ENCODE measurements at places on chromosomes 7 and 10.
A peak's percentile ranks its signal among the peaks of the same experiment; 100 is the strongest.

DNA sequence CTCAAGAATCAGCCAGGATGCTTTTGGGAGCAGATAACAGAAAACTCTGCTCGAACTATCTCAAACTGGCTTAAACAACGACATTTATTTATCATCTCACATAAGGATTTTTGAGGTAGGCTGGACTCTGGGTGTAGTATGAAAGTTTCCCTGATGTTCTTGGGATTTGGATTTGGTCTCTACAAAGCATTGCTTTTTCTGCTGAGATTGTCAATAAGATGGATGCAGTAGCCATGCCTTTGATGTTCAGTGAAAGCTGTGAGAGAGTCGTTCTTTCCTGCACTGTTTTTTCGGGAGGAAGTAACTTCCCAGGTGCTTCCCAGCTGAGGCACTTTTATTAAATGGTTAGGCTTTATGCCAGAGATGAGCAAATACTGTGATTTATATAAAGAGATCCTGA, 181.1 kb downstream of the PRKG1 start:
- no peak for DNase-seq

- DNase-seq: no peak
Measured at GRCh38 chr10:93065675-93066543, 5.3 kb downstream of the CYP26C1 start.

- no peak for DNase-seq
Measured at GRCh38 chr7:157573244-157573643, 236.4 kb downstream of the DNAJB6 start.

GRCh38 chr7:67854221-67855178, 857.9 kb downstream of the TYW1 start:
- DNase-seq: no peak

DNA sequence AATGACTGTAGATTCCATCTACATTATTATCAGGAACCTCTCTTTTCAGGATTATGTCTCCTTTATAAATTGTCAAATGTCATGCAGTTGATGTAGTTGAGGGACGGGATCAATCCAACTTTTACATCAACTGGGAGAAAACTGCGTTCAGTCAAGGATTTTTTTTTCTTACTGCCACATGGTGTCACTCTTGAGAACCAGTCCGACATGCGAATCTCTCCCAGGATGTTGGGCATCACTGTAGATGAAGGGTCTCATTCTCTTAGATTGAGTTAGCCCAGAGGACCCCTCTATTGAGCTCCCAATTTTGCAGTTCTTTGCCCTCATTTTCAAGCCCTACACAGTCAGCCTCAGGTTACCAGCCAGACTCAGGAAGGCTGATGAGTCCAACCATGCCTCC, 120.3 kb upstream of the PTPRZ1 start:
- no peak for DNase-seq

DNA sequence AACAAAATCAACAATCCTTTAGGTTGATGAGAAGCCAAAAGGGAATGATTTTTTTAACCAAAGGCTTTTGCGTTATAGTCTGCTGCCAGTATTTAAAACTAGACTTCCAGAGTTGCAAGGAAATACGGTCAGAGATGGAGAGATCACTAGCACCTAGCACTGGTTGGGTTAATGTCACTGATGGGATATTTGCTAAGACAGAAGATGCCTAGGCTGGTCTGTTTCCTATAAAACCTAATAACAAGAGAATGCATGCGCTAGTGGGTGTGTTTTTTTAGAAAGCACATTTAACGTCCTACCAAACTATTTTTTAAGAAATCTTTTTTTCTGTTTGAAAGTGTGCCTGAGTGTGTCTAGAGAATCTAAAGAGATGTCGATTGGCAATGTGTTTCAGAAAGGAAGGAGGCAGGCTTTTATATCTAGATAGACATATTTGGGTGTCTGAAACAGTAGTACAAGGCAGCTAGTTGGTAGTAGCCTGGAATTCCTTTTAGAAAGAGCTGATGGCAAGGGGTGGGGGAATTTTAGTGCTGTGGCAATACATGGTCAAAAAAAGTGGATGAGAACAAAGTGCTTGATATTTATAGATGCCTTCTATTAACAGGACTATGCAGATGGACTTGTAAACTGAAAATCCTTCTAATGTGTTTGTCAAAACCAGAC, 863 bp downstream of the CALD1 start:
- no peak for DNase-seq

DNA sequence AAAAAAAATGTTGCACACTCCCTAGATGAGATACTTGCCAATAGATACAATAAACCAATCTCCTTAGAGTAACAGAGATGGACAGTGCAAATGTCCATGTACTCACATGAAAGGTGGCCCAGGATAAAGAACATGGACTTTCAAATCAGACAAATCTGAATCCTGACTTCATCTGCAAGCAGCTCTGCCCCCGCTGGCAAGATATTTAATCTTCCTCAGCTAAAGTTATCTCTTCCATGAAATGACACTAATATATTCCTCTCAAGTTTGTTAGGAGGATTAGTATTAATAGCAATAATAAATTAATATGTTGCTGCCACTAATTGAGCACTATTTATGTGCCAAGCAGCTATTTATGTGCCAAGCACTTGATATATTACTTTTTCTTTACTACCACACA, 148.6 kb upstream of the YAE1 start:
- no peak for DNase-seq

GRCh38 chr10:93406364-93407145, 75.6 kb downstream of the MYOF start:
- DNase-seq: no peak

GRCh38 chr7:114658216-114658615, 243.6 kb downstream of the FOXP2 start:
- no peak for DNase-seq

GRCh38 chr7:43700059-43700501, 29.2 kb downstream of the COA1 start:
- DNase-seq: peak; percentile 75

DNA sequence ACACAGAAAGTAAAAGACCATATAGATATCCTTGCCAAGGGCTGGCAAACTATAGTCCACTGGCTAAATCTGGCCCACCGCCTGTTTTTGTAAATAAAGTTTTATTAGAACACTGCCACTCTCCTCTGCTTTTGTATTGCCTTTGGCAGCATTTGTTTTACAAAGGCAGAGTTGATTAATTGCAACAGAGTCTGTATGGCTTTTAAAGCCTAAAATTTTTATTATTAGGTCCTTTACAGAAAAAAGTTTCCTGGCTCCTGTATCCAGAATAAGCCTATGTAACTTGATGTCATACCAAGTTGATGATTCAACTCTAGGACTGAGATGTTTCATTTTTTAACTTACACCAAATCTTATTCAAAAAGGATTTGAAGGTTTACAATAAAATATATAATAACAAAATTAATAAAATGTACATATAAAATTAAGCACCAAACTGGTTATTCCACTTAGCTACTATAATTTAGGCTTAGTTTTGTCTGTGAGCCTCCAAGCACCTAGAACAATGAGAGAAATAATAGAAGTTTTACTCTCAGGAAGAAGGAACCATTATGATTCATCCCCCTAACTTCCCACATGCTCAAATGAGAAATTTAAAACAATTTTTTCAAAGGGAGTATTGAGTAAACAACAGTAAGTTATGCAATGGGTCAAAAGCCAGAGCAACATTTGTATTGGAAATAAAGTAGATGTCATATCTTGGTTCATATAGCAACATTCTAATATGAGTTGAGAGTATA, 31.9 kb downstream of the CPED1 start:
- DNase-seq: no peak

DNA sequence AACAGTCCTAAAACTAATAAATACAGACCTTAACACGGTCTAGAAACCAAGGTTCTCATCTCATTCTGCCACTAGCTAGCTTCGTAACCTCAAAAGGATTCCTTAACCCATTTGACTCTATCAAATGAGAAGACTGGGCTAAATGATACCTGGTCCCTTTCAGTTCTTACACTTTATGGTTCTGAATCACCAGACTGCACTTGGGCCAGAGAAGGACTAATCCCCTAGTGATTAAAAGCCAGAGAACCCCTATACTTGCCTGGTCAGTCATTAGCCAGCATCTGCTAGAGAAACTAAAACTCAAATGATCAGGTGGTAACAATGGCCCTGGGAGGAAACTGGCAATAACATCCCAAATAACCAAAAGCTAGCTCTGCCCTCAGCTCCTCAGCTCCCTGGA, 16.8 kb downstream of the TMEM243 start:
- no peak for DNase-seq

DNA sequence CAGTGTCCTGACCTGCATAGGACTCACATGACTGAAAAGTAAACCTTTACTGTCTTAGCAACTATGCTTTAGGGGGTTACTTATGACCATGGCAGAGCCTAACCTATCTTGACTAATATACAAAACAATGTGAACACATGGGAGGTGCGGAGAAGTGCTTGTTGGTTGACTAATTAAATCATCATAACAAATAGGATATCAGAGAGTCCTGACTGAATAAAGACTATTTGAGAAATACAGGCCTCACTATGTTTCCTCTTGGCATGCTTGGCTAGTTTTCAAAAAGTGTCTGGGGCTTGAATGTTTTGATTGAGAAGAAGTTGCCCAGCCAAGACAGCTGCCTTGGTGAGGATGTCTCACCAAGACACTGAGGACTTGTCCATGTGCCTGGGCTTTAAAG, 104.4 kb upstream of the PHYHIPL start:
- DNase-seq: no peak

- no peak for DNase-seq
Measured at GRCh38 chr10:113485736-113486135, 67.1 kb upstream of the HABP2 start.

- no peak for DNase-seq
Measured at GRCh38 chr10:12389154-12389734, 39.9 kb downstream of the CAMK1D start.

DNA sequence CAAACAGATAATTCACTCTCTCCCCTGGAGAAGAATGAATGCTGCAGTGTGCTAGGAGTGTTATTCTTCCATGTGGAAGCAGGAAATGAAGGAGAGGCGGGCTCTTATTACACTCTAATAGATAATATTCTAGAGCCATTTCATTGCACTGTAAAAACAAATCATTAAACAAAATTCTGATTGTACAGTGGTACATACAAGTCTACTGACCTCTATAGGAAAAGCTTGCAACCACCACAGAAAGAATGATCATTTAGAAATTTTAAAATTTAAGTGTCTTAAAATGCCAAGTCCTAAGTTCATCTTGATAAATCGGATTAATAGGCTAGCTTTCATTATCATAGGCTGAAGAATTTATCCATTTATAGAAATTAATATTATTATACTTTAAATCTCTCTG, 960.3 kb upstream of the LRRN3 start:
- no peak for DNase-seq

DNA sequence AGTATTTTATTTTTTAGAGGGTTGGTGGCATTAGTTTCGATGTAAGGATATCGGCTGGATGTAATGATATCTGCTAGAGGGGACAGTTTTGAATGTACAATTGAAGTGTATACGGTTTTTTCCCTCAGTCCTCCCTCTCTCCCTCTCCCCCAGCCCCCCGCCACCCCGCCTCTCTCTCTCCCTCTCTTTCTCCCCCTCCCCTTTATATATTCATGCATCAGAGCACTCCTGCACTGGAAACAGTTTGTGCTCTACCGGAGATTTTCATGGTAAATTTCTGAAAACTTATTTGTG, 1.6 kb downstream of the GLCCI1 start:
- DNase-seq: peak; percentile 15

DNA sequence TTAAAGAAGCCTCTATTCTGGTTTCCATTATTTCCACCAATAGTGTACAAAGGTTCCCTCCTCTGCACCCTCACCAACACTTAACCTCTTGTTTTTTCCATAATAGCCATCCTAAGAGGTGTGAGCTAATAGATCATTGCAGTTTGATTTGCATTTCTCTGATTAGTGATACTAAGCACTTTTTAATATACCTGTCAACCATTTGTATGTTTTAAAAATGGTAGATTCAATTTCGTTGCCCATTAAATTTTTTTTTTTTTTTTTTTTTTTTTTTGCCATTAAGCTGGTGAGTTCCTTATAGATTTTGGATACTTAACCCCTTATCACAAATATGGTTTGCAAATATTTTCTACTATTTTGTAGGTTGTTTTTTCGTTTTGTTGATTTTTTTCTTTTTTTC, 23.2 kb downstream of the WAC start:
- DNase-seq: no peak

DNA sequence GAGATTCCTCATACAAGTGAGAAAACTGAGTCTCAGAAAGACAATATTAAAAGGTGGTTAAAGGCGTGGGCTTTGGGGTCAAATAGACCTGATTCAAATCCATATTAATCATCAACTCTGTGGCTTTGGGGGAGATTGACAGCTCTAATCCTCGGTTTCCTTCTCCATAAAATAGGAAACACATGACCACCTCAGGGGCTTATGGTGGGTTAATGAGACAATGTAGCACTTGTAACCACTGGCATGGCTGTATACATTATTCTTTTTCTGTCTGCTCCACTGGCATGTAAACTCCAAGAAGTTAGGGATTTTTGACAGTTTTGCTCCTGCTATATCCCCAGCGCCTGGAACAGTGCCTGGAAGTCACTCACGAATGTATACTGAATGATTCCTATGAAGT, 120.8 kb upstream of the GAD2 start:
- DNase-seq: no peak

- no peak for DNase-seq
Measured at GRCh38 chr7:144653449-144653848, 182.4 kb downstream of the TPK1 start.

- DNase-seq: no peak
Measured at GRCh38 chr10:114507449-114507848, 103.1 kb upstream of the AFAP1L2 start.

- no peak for DNase-seq
Measured at GRCh38 chr10:124594240-124594639, 132.6 kb downstream of the LHPP start.

- no peak for DNase-seq
Measured at GRCh38 chr7:5797716-5798115, 16.3 kb upstream of the RNF216 start.

DNA sequence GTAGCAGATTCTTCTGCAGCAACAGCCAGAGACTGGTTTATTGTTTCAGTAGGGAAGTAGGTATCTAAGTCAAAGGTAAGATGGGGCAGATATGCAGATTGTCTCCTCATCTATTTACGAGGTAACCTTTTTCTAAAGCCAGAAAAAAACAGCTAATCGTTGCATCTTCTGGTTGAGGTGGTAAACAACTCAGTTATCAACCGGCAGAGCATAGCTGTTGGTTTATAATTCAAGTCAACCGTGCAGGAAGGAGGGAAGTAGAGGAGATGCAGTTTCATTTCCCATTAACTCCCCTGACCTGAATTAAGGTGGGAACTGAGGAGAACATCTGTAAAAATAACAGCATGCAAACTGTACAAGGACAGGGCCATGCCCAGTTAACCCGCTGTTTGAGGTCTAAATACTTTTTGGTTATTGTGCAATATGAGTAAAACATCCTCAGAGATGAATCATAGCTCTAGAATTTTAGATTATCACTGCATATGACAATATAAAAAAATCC, 156.5 kb upstream of the ITGB1 start:
- DNase-seq: no peak
